ENCODE measurements at places on chromosomes 2 and 18. TPM values are rescaled to one million over a fixed set of nuclear protein-coding genes. Genes with fewer than 3 reads are reported as not detected.

Gene POTEI
- not detected for polyA plus RNA-seq

- no peak for DNase-seq
Observed at GRCh38 chr2:11681722-11682589, 12.0 kb upstream of the NTSR2 start.

Gene CTAGE1
- 0.06 TPM for polyA plus RNA-seq

Gene OSBPL1A
- 51.2 TPM for polyA plus RNA-seq

GRCh38 chr2:97900806-97901205 is 94.9 kb downstream of the TMEM131 start:
- no peak for DNase-seq

DNA sequence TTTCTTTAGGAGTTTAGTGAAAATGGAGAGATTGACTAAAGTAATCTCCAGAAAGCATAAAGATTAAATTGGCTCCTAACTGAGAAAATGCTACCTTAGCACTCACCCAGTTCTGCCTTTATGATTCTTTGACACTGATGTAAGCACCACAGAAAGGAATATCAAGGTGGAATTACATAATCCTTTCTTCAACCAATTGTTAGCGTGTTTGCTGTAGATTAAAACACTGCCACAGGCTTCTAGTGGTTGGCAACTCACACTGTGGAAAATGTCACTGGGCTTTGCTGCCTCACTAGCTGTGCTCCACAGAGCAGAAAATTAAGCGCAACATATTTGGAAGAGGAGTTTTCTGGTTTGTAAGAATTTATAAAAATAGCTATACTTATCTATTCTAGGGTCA is 104.1 kb downstream of the DLGAP1 start:
- DNase-seq: no peak

Gene KLHL41
- polyA plus RNA-seq: 1.0 TPM

Gene FAP
- polyA plus RNA-seq: 11.5 TPM

Gene DSG3
- not detected for polyA plus RNA-seq

Gene ALKAL2
- 6.7 TPM for polyA plus RNA-seq

Gene UGT1A10
- not detected for polyA plus RNA-seq

DNA sequence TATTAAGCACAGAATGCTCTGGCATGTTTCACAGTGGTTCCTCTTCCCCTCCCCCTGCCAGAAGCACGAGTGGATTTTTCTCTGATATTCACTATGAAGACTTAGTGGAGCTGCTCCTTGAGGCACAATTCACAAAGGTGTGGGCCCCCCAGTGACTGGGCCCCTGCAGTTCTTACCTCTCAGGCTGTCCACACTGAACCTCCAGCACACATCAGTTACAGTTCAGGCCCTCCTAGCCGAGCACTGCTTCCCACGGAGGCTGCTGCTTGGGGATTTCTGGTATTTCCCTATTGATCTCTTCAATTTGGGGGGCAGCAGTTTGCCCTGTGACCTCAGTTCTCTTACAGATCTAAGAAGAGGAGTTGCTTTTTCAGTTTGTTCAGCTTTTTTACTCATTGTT is 236.1 kb downstream of the SH3RF3 start:
- no peak for DNase-seq

- no peak for DNase-seq
Observed at GRCh38 chr2:80311304-80311703, 6.8 kb upstream of the LRRTM1 start.

DNA sequence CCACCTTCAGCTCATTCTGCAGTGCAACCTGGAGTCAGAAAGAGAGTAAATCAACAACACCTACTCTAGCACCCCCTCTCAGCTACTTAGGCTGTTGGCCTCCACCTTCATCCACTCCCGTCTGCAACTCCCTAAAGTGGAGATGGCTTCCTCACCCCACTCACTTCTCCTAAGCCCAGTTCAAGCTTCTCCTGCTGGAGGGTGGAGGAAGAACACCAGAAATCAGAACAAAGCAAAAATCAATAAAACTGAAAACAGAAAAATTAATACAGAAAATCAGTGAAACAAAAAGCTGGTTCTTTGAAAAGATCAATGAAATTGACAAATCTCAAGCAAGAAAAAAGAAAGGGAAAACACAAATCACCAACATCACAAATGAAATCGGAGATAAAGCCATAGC is 191.7 kb downstream of the ANAPC1 start:
- no peak for DNase-seq

- no peak for DNase-seq
Observed at GRCh38 chr2:240478346-240479110, 43.1 kb downstream of the GPC1 start.

DNA sequence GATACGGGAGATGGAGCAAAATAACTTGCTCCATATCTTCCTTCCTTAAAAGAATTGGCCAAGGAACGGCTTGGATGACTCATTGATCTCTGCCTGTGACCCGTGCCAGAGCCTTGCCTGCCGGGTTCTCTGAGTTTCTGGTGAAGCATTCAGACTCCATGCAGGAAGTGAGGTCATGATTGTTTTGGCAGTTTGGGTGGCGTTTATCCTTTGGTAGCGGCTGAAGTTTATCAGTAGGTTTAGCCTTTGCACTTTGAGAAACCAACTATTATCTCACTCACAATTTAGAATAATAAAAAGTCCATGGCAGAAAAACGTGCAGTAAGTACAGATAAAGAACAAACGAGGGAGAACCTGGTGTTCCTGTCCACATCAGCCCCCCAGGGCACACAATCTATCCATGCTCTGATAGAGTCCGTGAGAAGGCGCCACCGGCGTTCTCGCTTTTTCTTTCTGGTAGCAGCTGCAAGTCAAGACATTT is 15.0 kb upstream of the CTAGE1 start:
- DNase-seq: no peak

GRCh38 chr2:215369181-215369760 is 57.4 kb downstream of the ATIC start:
- DNase-seq: no peak

GRCh38 chr2:69386360-69386759 is 667 bp downstream of the GFPT1 start:
- no peak for DNase-seq

DNA sequence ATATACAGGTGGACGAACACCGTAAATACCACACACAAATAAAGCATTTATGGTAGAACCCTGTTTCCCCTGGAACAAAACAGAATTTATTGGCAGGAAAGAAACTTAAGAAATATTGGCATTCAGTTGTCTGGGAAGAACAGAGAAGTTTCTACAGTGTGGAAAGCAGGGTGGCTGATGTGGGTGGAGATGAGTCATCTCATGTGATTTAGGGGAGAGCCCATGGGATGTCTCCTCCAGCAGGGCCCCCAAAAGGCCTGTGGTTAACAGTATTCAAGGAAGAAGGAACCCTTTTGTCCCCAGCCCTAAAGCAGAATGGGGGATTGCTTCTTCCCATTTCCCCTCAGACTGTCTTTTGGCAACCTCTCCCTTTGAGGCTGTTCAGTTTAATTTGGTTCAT is 24.2 kb downstream of the SIX3 start:
- DNase-seq: no peak

- DNase-seq: no peak
Observed at GRCh38 chr2:232013701-232014353, 52.3 kb downstream of the DIS3L2 start.

GRCh38 chr2:100733391-100734187 is 86.3 kb upstream of the NPAS2 start:
- no peak for DNase-seq

DNA sequence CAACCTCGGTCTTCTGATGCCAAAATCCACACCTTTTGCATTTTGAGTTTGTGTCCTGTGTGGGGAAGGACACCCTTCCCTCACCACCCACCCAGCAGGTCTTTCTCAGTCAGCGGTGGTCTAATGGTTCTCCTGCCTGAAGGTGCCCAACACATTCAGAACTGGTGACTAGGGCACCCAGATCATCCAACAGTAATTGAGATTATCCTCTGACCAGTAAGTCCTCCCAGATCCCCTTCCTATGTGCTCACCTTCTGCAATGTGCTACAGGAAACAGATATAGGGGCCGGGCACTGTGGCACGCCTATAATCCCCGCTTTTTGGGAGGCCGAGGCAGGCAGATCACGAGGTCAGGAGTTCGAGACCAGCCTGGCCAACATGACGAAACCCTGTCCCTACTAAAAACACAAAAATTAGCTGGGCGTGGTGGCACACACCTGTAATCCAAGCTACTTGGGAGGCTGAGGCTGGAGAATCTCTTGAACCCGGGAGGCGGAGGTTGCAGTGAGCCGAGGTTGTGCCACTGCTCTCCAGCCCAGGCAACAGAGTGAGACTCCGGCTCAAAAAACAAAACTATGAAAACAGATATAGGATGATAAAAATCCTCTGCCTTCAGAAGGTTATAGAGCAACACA is 56.2 kb downstream of the REEP1 start:
- no peak for DNase-seq

- DNase-seq: no peak
Observed at GRCh38 chr2:62660582-62661262, 44.8 kb upstream of the EHBP1 start.

DNA sequence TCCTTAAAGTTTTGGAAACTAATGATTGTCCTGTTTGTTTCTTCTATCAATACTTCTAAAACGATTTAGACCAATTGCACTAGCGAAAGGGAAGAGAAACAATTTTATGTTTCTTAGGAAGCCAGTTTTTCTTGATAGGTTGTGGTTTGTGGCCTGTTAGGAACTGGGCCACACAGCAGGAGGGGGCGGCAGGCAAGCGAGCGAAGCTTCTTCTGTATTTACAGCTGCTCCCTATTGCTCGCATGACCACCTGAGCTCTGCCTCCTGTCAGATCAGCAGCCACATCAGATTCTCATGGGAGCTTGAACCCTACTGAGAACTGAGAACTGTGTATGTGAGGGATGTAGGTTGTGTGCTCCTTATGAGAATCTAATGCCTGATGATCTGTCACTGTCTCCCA is 201.5 kb upstream of the PXDN start:
- DNase-seq: no peak
